T-helper 9 cell (primary cell): ENCODE measurements at places on chromosomes 4 and X.

DNA sequence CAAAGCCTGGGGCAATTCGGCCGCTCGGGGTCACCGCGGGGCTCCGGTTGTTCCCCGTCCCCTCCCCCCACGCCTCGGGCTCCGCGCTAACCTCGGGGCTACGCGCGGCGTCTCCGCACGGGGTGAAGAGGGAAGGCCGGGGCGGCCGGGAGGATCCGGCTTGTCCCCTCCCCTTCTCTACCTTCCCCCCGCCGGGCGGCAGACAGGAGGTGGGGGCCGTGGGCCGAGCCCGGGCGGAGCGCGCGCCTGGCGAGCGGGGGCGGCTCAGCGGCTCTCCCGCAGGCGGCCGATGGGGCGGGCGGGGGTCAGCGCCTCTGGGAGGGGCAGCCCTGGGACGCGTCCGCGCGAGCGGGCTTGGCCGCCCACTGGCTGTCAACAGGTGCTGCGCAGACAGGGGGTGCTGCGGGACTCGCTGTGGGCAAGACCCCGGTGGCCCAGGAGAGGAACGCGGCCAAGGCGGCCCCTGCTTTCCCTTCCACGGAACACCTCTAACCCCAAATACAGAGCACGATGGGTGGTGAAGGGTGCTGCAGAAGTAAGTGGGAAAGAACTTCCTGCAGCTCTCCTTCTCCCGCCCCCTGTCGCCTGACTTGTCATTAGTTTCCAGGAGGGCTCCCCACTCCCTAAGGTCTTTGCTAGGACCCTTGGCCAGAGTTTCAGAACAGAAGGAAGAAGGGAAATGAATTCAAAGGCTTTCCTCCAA, at the start of gene PDGFC:
TSS of gene PDGFC (minus strand) at position 124 of the 703 bp plus-strand sequence. CDS start 896 bp downstream, outside the sequence.
- no peak for DNase-seq

GRCh38 chrX:140918398-140919038, 83.9 kb upstream of the SPANXB1 start:
- DNase-seq, result peak; percentile 16

- no peak for DNase-seq
These were observed 1.4 kb downstream of the CNKSR2 start for GRCh38 chrX:21375708-21376009.

- DNase-seq, result no peak
These were observed 161.1 kb upstream of the NDST4 start for GRCh38 chr4:115274545-115274944.

GRCh38 chr4:7397206-7398103, 37.3 kb downstream of the PSAPL1 start:
- DNase-seq, result no peak

GRCh38 chrX:128848374-128848773, 674.9 kb downstream of the SMARCA1 start:
- DNase-seq, result no peak

DNA sequence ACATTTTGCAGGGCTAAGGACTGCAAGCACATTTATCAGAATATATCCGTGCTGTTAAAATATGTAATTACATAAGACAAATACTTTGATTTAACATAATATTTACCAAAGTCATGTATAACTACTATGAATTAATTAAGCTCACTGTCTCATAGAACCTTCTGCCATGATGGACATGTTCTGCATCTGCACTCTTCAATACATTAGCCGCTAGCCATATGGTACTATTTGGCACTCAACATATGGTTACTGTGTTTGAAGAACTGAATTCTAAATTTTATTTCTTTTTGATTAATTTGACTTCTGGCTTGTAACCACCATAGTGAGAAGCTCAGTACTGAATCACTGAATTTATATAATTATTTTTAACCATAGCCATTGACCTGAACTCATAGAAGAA, 427.0 kb upstream of the TRAM1L1 start:
- DNase-seq, result no peak

DNA sequence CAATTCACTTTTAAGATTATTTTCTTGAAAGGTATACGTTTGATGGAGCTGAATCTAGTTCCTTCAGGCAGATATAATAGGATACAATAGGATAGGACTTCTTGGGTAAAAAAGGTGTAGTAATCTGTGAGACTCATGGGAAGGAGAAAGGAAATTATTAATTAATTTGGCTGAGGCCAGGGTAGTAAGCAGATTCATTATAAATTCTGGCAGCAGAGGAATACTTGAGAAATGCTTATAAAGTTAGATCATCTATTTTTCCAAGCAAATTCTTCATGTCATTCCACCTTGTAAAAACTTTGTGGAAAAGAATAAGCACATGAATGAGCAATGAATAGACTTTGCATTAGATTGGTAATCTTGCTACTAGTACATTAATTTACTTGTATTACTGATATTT, 46.9 kb downstream of the GYPE start:
- DNase-seq, result no peak

DNA sequence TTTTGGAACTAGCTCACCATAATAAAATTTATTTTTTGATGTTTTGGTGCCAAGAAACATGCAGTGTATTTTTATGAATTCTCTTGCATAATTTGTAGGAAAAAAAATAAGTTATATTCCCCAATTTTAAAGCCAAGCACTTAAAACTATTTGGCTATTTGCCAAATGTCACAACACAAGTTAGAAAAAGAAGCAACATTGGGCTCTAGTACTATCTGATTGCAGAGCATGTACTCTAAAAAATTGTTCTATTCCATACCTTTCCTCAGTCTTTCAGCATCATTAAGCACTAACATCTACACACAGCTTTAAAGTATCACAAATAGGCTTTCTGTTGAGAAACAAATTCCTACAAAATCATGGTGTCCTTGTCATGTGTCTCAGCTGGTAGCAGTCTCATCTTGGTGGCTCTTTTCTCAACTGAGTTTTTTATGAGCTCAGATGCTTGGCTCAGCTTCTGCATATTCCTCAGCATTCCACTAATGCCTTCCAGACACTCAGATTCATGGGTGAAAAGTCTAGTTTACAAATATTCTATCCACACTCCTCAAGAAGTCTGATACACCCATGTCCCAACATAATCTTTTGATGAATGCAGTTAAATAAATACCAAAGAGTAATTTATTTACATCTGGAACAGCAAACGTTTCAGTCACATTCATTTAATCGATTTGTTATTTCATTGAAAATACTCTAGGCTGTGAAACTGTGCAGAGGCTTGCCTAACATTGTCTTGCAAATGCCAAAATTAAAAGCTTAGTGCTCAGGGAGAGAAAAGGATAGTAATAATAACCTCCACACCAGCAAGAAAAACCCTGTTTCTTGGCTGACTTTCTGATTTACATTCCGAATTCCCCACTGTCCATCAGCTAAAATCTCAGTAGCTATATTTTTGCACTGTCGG, 2209.9 kb downstream of the PCDH7 start:
- DNase-seq, result no peak

- no peak for DNase-seq
These were observed 89.0 kb downstream of the TRAPPC11 start for GRCh38 chr4:183747931-183748670.

DNA sequence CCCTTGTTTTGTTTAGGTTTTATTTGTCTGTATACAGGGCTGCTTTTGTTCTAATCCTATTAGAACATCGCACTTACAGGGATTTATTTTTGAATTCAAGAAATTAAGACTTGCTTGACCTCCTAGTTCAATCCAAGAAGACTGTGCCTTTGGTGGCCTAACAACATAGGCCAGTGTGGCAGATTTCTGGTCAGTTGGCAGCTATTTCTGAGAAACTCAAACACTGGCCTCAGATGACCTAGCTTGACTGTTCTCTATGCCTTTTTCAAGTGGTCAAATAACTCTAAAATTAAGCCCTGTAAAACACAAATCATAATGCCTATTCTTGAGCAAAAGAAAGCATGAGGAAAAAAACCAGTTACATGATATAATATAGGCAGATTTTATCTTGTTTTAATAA, 89.3 kb upstream of the GPR34 start:
- DNase-seq, result no peak

GRCh38 chr4:78642934-78643333, 91.4 kb downstream of the ANXA3 start:
- no peak for DNase-seq

GRCh38 chr4:150117629-150118028, 39.4 kb downstream of the DCLK2 start:
- no peak for DNase-seq

GRCh38 chrX:23631136-23631535, 36.2 kb upstream of the PRDX4 start:
- no peak for DNase-seq

DNA sequence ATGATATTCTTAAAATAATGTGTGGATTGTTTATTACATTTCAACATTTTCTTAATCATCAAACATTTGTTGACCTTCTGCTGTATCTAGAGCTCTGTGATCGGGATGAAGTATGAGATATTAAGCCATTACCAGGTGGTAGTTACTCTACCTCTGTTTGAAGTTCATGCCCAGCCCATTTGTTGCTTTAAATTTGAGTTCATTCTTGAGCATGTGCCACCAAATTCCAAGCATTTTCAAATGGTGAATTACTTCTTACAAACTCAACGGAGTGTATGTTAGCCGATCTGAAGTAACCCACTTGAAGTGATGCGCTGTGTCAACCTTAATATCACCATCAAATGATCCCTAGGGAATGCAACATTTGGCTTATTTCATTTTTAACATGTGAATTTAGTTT, 7.3 kb upstream of the DTHD1 start:
- no peak for DNase-seq

DNA sequence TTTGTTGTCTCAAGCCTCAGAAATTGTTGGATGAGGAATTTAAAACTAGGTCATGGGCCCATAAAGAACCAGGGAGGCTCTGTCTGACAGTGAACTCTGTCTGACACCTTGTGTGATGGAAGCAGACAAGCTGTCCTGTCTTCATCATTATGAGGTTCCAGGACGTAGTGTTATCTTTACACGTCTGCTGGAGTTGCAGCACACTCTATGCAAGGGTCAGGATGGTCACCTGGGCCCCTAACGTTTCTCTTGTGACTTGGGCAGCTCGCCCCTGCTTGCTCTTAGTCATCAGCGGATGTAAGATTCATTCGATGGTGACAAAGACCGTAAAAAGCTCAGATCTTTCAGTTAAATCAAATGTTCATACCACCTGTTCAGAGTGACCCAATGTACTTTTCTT, 92.0 kb upstream of the ADGRG2 start:
- DNase-seq, result no peak

DNA sequence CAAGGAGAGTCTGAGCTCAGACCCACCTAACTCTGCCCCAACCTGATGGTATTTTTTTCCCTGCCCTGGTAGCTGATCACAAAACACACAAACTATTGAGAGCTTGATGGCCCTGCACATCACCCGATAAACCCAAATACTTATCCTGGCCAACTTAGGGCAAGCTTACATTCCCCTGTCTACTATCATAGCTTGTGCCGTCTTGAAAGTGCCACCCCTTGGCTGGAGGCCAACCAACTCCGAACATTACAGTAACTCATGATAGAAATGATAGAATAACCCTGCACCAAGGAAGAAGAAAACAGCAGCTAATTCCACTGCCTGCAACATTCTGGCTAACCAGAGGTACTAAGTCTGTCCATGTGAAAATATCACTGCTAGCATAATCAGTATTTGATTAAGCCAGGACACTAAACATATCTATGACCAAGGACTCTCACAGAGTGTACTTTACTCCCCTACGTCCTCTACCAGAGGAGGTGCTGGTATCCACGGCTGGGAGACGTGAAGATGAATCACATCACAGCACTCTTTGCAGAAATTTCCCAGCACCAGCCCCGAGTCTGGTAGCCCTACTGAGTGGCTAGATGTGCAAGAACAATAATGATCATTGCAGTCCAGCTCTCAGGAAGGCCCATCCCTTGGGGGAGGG, 8.9 kb downstream of the STBD1 start:
- no peak for DNase-seq

GRCh38 chr4:120447774-120448173, 381.1 kb upstream of the MAD2L1 start:
- no peak for DNase-seq

GRCh38 chr4:152099061-152099425, 338.2 kb upstream of the GATB start:
- DNase-seq, result no peak

GRCh38 chrX:99901091-99901490, 509.0 kb downstream of the PCDH19 start:
- DNase-seq, result no peak

- DNase-seq, result no peak
These were observed 471.3 kb downstream of the FGF13 start for GRCh38 chrX:138240266-138240665.

DNA sequence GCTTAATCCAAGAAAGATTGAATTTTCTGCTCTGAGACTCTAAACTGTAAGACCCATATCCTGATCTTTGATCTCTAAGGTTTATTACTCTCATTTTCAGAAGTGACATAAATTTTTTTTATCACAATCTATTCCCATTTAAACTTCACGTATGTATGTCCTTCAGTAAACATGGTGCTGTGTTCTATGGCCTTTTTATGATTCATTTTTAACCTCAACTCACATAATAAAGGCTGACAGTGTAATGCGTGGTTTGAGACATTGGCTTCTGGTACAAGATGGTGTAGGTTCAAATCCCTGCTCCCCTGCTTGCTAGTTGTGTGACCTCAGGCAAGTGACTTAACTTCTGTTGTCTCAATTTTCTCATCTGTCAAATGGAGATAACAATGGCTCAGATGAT, 306.0 kb upstream of the AADAT start:
- DNase-seq, result no peak

GRCh38 chr4:182394181-182394580, 151.0 kb downstream of the TENM3 start:
- no peak for DNase-seq

DNA sequence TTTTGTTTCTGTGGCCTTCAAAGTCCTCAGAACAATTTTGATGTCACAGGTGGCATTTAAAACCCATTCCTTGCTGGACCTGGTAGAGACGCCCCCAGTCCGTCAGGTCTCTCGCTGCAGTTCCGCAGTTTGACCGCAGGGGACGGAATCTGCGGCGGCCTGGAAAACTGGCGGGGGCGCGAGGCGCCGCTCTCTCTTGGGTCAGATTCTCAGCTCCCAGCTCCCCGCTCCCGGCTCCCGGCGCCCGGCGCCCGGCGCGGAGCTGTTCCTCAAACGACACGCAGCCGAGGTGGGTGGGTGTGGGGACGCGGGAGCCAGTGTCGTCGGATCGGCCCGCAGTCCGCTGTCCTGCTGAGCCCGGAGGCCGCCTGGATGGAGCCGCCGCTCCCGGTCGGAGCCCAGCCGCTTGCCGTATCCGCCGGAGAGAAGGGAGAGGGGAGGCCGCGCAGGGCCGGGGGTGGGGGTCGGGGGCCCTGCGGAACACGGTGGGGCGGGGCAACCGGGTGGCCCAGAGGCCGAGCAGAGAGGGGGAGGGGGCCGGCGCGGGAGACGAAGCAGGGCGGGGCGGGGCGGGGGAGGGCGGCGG, at the start of gene OCRL:
TSS of gene OCRL (plus strand) at position 192 of the 586 bp plus-strand sequence. CDS start at position 373, 181 bp downstream.
- peak; percentile 16 for DNase-seq

DNA sequence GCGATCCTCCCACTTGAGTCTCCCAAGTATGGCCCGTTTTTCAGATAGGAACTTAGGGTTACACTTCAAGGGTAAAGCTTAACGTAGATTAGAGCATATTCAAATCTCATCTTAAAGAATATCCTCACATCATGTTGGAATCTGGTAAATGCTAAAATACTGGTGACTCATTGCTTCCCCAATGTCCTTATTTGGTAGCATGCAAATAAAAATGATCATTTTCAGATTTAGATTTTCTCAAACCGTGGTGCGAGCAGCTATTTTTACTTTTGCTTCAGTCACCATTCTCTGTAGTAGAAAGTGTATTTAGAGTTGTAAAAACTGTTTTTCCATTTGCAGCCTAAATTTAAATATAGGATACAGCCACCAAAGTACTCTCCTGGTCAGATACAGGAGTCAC, 101.5 kb upstream of the MAML3 start:
- DNase-seq, result no peak
